Peyer's patch (tissue), 4 donors: ENCODE measurements at places on chromosomes 16 and 17. TPM values are rescaled to one million over a fixed set of nuclear protein-coding genes. Genes with fewer than 3 reads are reported as not detected.

- DNase-seq: no peak
Measured at GRCh38 chr17:33651686-33652085, 358.6 kb upstream of the ASIC2 start.

The KRTAP9-9 gene
- total RNA-seq: not detected

- no peak for DNase-seq
Measured at GRCh38 chr17:13209081-13209480, 191.3 kb upstream of the ELAC2 start.

The TTLL6 gene
- total RNA-seq: 7.5 TPM
